HS-27A (cell line): ENCODE measurements at places on chromosomes 3 and 15.
A peak's percentile ranks its signal among the peaks of the same experiment; 100 is the strongest.

DNA sequence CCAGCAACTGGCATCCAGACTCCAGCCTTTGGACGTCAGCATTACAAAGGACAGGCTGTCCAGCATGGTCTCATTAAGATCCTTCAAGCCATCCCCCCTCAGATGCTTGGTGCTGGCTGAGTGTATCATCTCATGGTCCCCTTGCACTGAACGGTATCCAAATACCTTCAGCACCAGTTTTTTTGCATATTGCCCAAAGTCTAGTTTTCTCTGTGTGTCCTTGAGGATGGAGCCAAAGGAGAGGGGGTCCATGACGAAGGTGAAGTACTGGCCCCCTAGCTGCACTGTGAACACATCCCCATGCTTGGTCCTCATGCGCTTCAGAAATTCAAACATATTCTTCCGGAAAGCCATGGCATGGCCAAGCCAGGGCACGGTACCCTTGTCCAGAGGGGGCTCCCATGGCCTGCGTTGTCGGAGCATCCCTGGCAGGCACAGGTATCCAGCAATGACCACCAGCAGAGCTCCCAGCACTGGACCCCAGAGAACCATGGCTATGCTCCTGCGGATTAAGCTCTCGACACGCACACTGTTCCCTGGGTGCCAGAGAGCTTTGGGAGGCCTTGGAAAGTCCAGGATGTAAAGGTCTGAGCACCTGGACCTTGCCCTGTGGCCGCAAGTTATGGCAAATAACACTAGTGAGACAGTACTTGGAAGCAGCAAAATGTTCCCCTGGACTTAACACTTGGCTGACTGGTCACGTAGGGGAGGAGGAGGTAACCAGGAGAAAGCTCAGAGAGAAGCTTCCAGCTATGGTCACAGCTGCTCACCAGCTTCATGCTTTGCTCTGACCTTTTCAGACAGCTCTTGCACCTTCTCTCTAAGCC, at the start of gene CYP8B1:
TSS of gene CYP8B1 (minus strand) at position 555 of the 827 bp plus-strand sequence. CDS start at position 492, 63 bp downstream.
- no peak for DNase-seq

- no peak for DNase-seq
These were observed 940 bp downstream of the BOC start for GRCh38 chr3:113212150-113212843.

DNA sequence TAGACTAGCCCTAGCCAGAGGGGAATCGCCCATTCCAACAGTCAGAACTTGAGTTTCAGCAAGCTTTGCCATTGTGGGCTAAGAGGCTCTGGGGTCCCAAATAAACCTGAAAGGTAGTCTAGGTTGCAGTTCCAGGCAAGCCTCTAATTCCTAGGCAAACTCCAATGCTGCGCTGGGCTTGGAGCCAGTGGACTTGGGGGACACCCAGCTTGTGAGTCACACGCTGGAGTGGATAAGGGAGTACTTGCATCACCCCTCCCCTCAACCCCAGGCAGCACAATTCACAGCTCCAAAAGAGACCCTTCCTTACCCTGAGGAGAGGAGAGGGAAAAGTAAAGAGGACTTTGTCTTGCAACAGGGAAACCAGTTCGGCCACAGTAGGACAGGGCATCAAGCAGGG, 105.2 kb upstream of the DPPA4 start:
- DNase-seq: no peak

- no peak for DNase-seq
These were observed 42.5 kb downstream of the LPP start for GRCh38 chr3:188196232-188196990.

GRCh38 chr3:134186391-134186790, 64.3 kb downstream of the RYK start:
- no peak for DNase-seq

GRCh38 chr3:134381831-134382442, 7.7 kb upstream of the AMOTL2 start:
- DNase-seq: no peak

GRCh38 chr15:92503889-92504288, 110.2 kb downstream of the ST8SIA2 start:
- DNase-seq: no peak

DNA sequence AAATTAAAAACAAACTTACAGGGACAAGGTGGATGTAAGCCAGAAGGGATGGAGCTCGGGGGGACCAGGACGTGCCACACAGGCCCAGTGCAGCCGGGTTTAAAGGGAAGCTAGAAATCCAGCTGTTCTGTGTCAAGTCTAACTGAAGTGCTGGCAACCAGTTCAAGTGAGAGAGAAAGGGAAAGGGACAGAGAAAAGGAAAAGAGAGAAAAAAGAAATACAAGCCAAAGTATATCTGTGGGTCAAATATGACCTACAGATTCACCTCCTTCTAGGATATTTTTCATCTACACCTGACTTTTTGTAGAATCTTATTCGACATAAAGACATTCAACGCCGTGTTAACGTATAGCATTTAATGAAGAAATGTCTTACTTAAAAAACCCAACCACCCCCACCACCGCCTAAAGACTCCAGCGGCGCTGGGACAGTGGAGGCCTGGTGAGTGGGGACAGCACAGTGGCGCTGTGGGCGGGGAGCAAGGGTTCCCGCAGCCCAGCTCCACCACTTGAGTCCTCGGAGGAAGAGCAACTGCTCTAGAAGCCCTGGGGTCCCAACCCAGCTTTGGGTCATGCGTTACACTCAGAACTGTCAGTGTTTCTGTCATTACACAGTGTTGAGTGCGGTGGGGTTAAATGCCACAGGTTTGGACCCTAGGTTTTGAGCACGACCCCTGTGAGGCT, 62.3 kb downstream of the CHSY1 start:
- no peak for DNase-seq

DNA sequence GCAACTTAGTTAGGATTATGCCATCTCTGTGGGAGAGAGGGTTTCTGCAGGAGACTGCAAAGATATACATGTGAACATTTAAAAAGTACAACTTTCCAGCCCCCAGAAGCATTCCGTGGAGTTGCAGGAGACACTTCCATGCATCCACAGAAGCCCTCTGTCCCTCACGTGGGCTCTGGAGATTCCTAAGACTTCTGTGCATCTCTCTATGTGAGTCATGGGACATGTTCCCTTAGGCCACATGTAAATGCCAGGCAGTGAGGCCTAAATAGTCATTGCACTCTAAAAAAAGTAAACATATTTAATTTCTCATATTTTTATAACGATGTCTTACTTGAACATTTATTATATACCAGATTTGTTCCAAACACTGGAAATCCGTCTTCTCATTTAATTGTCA, 126.5 kb upstream of the ROPN1 start:
- no peak for DNase-seq

DNA sequence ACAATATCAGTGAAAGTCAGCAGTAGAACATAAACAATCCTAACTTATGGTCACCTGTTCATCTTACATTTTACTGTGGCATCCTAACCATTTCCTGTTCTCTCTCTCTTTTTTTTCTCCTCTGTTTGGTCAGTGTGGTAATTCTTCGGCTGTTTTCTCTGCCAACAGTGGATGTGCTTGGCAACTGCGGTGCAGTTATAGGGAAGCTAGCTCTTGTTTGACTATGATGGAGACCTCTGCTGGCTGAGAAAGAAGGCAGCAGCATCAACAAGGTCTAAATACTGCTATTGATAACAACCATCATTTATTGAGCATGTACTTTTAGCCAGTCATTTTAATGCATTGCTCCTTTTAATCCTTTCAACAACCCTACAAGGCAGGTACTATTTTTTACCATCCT, 723 bp upstream of the DRD3 start:
- no peak for DNase-seq

DNA sequence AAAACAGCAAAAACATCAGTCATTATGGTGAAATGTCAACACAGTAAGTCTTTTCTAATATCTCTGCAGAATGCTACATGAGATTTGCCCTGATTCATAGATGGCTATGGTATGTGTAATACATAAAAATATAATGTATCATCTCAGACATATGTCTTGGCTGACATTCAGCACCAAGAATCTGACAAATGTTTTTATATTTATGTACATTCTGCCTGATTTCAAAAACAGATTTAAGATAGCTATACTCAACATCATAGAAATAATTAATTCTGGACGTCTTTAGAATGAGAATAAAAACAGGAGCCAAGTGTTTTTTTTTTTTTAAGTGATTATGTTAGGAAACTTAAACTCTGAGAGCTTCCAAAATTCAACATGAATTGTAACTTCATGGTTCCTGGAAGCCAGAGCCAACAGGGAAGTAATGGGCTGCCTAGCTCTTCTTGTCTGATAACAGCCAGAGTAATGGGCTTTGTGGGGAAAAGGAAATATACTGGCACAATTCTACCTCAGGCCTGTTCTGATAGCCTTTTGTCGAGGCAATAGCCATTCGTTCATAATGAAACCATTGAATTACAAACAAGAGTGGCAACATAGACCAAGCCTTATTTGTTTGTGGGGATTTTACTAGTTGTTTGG, 184.4 kb downstream of the VGLL4 start:
- DNase-seq: peak; percentile 46

GRCh38 chr15:69323893-69324430, 25.2 kb downstream of the PAQR5 start:
- no peak for DNase-seq

GRCh38 chr15:92162657-92163056, 231.0 kb upstream of the ST8SIA2 start:
- DNase-seq: no peak

DNA sequence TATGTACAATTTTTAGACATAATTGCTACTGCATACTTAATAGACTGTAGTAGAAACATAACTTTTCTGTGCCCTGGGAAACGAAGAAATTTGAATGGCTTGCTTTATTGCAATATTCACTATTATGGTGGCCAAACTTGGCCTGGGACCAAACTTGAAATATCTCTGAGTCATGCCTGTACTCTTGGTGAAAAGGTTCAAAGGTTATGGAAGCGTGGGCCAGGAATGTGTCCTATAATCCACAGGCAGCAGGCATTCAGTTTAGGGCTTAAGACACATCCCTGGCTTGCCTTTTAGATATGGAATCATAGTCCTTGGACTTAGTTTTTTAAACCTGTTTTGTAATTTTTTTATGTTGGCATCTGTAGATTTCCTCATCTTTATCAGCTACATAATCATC, 124.3 kb downstream of the LRIG1 start:
- DNase-seq: peak; percentile 72

DNA sequence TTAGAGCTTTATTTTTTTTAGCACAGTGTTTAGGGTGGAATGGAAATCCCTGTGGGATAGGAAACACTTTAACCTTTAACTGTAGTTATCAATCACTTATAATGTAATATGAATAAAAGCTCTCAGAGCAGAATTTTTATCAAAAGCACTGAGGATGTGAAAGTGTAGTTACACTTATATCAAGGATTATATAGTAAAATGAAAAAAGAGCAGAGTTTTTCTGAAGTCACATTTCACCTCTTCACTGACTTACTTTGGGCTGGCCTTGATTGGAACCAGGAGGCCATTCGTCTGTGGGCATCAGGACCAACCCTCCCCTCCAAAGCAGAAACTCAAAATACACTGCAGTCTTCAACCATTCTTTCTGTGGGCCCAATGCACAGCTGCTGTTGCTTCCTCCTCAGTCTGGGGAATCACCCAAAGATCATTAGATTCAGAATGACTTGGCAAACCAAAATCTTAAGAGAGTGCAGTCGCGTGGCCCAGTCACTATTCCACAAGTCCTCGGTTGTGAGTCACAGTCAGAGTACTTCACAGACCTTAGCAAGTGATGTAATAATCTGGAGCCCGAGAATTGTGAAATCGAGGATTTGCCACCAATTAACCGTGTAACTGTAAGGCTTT, 132.6 kb upstream of the COL8A1 start:
- DNase-seq: peak; percentile 81

DNA sequence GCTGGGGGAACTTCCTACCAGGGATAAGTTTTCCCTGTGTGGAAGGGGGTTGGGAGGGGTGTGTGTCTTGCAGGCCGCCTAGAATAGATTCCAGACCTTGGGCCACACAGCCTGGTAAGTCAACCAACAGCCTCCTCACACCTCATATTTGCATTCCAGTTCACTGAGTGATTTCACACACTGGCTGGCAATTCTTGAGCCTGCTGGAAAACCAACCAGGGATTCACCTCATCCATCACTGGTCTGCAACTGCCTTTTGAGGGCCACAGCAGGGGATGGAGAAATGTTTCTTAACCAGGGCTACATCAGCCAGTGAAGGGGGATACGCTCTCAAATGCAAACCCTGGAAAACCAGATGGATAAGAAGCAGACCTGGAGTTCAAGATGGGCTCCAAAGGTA, 2.0 kb downstream of the FSTL1 start:
- peak; percentile 86 for DNase-seq

DNA sequence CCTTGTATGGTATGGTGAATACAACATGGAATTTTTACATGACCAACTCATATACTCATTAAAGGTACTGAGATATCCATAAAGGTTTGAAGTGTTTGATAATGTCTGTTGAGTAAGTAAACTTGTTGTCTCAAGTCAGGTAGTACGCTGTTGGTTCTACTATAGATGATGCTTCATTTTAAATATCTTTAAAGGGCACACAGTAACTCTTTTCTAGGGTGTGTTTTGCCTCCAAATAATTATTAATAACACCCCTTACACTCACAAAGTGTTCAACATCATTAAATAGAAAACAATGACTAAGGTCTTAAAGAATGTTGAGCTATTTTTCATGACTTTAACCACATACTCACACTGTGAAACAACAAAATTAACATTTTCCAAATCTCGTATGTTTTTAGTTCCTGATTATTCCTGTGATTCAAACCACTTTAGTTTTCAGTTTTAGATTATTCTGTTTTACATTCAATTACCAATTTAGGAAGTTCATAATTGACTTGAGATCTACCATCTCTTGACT, 220.0 kb upstream of the NANOGP8 start:
- no peak for DNase-seq

DNA sequence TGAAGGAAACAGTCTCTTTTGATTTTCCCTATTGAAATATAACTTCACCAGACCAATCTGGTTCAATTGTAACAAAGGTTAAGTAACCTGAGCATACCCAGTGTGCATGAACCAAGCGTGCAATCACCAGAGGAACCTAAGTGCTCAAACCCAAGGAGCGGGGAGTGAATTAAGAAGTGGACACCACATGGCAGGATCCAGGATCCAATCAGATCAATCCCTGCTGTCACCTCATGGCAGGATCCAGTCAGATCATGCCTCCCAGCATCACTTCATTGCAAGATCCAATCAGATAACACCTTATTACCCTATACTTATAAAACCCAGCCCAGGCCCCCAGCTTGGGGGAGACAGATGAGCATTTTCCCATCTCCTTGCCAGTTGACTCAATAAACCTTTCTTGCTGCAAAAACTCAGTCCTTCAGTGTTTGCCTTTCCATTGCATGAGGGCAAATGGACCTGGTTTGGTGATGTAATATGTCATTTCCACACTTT, 38.9 kb upstream of the RNU6-1 start:
- no peak for DNase-seq

GRCh38 chr15:81166636-81167305, 29.9 kb upstream of the IL16 start:
- no peak for DNase-seq
